ENCODE measurements at places on chromosomes 11 and 22.

GRCh38 chr22:21718499-21718898 lies 17.1 kb downstream of the YPEL1 start:
- DNase-seq: no peak

DNA sequence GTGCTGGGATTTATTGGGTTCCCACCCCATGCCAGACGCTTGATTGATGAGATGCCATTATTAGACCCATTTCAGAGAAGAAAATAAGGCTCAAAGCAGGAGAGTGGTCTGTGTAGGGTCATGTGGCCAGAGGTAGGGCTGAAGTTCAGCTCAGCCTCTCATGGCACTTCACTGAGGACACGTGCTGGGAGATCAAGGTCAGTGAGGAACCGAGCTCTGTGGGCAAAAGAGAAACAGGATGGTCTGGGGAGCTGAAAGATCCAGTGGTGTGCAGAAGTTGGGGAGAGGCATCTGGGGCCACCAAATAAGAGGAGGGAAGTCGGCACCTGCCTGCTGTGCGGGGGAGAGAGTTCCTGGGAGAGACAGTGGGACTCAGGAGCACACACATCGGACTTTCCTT lies 19.6 kb downstream of the RHOD start:
- no peak for DNase-seq

- no peak for DNase-seq
These were observed 394.1 kb downstream of the MN1 start for GRCh38 chr22:27407369-27407985.

DNA sequence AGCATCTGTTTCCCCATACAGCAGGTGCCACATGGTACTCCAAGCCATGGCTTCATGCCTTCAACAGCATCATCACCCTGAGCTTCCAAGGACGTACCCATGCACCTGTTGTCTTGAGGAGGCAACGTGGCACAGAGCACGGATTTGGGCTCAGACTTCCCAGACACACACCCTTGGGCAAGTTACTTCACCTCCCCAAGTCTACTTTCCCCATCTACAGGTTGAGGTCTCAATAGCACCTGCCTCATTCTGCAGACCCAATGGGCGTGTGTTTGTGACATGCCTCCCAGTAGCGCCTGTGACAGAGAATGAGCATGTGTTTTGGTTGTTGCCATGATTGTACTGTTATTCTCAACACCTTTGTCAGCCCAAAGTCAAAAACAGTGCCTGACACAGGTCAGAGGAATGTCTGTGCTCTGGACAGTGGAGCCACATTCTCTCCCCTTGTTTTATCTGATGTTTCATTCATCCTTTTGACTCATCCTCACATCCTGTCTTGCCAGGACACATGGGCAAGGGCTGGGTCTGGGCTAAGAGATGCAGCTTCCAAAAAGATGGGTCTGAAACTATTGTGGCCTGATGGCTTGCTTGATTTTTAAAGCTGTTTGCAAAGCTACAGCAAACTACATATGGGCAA lies 53.4 kb upstream of the CCND1 start:
- no peak for DNase-seq

DNA sequence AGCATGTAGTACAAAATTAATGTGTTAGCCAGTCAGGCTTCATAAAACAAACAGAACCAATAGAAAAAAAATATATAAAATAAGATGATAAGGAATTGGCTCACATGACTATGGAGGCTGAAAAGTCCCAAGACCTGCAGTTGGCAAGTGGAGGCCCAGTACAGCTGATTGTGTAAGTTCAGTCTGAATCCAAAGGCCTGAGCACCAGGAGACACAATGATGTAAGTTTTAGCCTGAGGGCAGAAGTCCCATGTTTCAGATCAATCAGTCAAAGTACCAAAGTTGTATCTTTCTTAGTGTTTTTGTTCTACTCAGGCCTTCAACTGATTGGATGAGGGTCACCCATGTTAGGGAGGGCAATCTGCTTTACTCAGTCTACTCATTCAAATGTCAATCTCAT lies 14.3 kb upstream of the OR10D3 start:
- no peak for DNase-seq

- DNase-seq: no peak
These were observed 36.2 kb downstream of the MPPED1 start for GRCh38 chr22:43448048-43448447.

DNA sequence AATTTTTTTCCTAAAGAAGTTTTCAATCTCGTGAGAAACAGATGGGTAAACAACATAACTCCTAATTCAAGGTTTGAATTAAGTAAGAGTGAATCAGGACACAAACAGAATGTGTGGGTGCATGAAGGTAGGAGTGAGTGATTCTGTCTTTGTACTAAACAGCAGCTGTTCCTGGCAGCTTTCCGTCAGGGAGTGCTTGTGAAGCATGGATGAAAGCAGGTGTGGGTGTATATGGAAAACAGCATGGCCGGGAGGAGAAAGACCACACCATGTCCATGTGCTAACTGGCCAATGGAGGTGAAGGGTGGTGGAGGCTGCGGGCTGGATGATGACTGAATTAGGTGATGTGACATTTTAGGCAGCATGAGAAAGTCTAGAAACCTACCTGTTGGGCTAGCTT lies 49.6 kb downstream of the BARX2 start:
- DNase-seq: no peak

DNA sequence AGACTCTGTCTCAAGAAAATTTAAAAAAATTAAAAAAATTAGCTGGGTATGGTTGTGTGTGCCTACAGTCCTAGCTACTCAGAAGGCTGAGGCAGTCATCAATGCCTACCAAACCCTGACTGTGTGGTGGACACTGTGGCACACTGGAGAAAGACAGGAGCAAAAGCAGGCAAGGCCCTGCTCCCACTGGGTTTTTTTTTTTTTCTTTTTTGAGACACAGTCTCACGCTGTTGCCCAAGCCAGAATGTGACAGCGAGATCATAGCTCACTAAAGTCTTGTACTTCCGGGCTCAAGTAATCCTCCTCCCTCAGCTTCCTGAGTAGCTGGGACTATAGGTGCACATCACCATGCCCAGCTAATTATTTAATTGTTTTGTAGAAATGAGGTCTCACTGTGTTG lies 4.6 kb downstream of the NEFH start:
- DNase-seq: no peak

DNA sequence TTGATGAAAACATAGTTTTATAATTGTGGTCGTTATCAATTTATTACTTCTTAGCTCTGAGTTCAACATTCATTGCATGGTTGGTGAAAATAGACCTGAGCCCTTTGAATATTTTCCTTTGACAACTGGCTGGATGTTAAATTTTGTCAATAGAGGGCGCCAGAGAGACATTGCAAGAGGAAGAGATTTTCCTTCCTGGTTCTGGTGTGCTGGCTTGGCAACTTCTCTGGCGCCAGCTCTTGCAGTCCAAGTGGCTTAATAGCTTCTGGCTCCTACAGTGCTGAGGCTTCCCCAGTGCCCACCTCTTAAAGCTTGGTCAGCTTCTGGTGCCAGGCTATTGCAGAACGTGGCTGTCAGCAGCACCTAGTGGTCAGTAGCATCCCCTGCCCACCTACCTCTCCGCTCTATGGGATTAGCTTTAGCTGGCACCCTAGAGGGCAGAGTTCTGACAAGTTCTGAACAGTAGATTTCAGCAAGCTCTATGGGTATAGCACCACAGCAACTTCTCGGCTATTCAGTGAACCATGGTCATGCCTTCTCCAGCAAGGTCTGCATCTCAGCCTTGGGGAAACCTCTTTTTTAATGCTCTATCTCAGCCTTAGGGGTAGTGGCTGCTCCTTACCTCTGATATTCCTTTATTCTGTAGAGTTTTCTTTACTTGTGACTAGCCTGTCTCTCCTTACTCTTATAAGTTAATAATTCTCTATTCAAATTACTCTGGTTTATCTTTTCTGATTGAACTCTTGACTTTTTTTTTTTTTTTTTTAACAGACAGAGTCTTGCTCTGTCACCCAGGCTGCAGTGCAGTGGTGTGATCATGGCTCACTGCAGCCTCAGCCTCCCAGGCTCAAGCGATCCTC lies 59.4 kb downstream of the ACER3 start:
- no peak for DNase-seq

DNA sequence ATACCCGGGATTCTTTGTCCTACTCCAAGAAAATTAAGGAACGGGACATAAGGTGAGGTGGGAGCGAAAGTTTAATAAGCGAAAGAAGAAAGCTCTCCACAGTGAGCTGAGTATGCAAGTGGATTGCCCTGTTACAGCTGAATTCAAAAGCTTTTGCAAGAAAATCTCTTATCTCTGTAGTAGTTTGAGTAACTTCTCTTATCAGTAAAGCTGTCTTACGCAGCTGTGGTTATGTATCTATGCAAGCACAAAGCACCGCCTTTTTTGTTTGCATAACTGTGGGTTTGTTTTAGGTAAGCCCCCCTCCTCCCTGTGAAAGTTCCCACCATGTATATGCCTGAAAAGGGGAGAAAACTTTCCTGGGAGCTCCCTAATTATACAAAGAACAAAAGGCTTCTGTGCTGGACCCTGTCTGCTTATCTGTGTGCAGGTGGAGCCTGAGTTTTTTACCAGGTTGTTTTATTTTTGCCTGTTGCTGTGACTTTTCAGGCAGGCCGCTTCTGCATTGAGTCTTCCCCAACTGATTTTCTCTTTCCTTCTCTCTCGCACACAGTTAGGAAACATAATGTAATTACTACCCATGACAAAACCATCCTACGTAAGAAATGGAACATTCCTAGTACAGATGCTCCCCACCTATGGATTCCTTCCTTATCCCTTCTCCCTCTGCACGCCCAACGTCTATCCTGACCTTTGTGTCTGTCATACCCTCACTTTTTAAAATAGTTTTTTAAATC lies 837 bp upstream of the PLAAT5 start:
- no peak for DNase-seq

All from effector memory CD4-positive, alpha-beta T cell (primary cell).